ENCODE measurements at places on chromosomes 11 and 22.

DNA sequence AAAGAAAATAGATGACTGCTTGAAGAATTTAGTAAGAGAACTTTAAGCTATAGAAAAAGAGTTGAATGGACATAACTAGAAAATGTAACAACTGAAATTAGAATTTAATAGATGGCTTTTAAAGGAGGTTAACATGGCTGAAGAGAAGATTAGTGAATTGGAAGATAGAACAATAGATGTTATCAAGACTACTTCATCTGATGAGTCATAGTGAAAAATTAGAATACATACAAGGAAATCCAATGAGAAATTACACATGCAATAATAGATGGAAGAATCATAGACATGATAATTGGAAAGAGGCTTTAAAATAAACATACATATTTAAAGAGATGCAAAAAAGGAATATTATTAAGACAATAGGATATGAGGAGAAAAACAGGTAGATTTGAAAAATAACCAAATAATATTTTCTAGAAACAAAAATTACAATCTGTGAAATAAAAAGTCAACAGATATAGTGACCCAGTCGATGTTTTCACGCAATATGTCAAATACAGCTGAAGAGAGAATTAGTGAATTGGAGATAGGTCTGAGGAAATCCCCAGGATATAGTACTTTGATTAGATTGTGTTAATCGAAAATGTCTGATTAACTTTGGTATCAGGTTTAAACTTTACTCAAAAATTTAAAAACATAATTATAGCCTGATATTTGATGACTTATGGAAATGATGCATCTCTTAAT is 28.2 kb downstream of the CAT start:
- no peak for DNase-seq

DNA sequence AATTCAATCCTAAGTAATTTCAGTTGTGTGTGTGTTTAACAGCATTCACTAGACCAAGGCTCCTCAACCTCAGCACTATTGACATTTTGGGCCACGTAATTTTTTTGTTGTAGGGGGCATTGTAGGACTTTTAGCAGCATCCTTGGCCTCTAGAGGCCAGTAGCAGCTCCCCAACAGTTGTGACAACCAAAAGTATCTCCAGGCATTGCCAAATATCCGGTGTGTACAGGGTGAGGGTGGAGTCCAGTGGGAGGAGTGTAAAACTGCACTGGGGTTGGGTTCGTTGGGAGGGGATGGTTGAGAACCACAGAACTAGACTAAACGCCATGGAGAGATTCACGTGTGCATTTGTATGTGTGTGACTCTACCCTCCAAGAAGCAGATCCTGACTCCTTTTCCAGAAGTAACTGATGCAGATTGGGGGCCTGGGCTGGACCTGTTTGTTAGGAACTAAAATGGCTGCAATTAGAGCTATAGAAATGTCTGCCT is 5.9 kb upstream of the PHF21A start:
- DNase-seq = peak; percentile 16

DNA sequence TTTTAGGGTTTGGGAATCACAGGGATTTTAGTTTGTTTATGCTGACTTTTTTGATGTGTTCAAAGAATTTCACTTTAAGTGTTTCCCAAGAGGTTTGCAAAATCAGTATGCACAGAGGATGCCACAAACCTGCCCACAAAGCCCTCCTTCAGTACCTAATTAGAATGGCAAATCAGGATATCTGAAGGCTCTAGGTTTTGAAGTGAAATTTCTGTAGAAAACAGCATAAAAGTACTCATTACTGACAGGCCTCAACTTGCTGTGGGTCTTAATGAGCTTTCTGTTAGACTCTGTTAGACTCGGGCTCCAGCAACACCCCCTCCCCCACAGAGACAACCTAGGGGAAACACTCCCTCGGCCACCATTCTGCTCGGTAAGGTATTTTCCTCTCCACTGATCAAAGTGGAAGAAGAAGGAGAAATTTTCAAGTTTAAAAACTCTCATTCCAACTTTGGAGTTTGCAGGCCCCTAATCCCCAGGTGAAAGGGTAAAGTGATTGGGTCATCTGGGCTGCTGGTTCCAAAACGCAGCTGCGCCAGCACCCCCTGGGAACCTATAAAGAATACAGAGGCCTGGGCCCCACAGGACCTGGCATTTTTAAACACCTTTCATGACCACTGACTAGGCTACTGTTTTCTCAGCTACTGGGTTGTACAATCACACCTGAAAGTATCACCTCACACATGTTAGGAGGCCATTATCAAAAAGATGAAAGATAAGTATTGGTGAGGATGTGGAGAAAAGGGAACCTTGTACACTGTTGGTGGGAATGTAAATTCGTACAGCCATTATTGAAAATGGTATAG is 67.5 kb downstream of the PLEKHA7 start:
- DNase-seq = no peak

DNA sequence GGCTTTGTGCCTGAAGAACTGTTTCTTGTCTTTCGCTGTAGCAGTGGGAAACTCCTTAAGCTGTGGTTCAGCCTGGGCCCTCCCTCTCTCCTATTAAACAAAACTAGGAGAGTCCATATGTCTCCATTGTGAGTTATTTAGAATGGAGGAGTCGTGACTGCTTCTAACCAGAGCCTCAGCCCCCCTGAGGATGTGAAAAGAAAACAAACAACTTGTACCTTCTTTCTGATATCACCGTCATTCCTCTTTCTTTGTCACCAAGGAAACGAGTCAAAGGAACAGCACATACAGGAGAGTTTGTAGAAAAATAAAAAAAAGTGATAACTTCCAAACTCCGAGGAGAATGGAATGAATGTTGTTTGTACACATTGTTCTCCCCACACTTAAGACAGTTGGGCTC is 11.6 kb upstream of the EXT2 start:
- DNase-seq = no peak

DNA sequence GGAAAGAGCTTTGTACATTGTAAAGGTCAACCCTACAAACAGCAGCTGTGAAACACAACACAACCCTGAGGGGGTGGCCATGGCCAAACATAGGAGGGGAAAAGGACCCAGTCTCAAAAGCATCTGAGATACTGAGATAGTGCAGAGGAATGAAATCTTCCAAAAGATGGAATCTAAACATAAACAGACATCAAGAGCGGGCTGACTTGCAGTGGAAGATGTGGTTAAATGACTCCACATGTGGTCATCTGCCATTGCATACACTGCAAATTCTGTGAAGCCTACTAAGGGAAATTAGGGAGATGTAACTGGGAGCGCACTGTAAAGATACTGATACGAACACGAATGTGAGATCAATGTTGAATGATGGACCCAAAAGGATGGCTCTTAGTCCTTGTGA is 22.0 kb downstream of the BDNF start:
- DNase-seq = no peak

- no peak for DNase-seq
Measured at GRCh38 chr11:45913514-45913913, 4.2 kb downstream of the PEX16 start.

DNA sequence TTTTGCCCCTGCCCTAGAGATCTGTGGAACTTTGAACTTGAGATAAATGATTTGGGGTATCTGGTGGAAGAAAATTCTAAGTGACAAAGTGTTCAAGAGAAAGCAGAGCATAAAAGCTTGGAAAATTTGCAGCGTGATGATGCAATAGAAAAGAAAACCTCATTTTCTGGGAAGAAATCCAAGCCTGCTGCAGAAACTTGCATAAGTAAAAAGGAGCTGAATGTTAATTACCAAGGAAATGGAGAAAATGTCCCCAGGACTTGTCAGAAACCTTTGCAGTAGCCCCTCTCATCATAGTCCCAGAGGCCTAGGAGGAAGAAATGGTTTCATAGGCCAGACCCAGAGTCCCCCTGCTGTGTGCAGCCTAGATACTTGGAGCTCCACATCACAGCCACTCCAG is 686.9 kb downstream of the FAM181B start:
- no peak for DNase-seq

GRCh38 chr11:6320411-6321155 is at the start of gene CAVIN3:
CAVIN3 (minus strand) TSS chr11:6320501; CDS start chr11:6320476, 25 bp downstream.
- peak; percentile 54 for DNase-seq

DNA sequence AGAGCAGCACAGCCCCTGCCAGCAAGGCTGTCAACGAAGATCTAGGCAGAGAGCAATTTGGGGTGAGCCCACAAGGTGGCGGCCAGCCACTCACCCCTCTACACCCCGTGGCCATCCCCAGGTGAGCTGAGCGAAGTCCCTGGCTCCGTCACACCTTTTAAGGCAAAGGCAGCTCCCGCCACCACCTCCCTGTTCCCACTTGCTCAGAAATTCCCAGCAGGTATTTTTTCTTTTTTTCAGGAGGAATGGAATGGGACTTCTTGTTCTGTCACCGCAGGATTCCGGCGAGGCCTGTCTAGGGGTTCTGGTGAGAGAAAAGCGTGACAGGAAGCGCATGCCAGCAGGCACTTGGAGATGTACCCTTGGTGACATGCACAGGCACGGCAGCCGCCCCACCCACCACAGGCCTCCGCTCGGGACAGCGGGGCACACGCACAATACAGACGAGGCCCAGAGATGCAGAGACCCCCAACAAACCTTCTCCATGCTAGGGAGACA is 10.0 kb downstream of the RPL3 start:
- no peak for DNase-seq

- no peak for DNase-seq
Measured at GRCh38 chr11:100930185-100930778, 199.3 kb downstream of the PGR start.

DNA sequence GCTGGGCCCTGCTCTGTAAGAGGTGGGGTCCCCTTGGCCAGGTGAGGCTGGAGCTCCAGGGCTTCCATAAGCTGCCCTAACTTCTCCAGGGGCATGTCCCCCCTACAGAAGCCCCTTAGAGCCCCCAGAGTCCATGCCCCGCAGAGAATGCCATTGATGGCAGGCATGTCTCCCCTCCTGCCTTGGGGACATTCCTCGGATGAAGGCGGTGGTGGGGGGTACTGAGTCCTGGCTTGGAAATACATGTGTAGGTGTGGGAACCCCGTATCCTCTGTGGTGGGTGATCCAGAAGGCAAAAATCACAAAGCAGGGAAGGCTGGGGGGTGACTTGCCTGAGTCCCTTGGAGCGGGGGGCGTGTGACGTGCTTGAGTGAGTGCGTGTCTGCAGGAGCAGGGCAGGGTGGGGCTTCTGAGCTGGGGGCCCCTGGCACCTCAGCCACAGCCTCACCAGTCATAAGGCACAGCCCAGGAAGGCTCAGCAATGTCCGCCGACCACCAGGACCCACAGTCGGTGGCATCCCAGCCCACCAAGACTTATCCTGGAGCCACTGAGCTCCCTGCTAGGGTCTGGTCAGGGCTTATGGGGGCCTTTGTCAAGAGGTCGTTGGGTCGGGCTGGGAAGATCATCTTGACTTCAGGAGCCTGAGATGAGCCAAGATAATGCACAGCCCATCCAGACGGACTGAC is 69.8 kb upstream of the KCNQ1OT1 start:
- DNase-seq = no peak

- DNase-seq = no peak
Measured at GRCh38 chr11:81497202-81497804, 1236.4 kb downstream of the FAM181B start.

DNA sequence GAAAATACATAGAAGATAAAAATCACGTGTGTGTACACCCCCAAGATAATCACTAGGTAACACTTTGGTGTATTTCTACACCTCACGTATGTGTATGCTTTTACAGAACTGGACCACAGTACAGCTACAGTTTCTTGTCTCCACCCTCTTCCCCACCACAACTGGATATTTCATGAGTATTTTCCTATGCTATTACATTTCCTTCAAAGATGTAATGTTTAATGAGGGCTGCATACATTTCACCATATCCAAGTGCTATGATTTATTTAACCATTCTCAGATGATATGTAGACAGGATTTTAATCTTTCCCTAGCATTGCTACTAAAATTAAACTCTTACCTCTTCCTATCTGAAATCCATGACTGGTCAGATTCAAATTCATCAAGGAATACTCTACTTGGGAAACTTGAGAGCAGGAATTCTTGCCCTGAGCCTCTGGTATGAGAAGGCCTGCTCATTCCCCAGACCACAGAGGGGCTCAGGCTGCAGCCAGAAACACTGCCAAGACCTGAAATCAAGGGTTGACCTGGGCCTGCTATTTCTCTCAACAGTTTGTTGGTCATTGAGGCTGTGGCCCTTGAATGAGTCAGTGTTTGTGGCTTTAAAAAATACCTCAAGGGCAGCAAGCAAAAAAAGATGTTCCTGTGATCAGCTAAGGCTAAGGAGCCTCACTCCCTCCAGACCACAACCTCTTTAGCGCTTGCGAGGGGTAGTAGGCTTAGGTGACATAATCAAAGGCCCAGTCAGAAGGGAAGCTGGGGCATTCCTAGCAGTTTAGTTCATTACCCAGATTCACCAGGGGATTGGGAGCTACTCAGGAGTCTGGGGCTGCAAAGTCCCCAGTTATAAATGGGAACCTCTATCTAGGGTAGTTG is 55.5 kb downstream of the ABTB2 start:
- no peak for DNase-seq

GRCh38 chr22:40855979-40856512 is 393 bp downstream of the ST13 start:
- no peak for DNase-seq

GRCh38 chr22:41550952-41551491 is 6.8 kb upstream of the POLR3H start:
- DNase-seq = no peak
